ENCODE measurements at places on chromosomes 2 and 18. TPM values are rescaled to one million over a fixed set of nuclear protein-coding genes. Genes with fewer than 3 reads are reported as not detected.

IL36G gene
- total RNA-seq, result not detected

DNA sequence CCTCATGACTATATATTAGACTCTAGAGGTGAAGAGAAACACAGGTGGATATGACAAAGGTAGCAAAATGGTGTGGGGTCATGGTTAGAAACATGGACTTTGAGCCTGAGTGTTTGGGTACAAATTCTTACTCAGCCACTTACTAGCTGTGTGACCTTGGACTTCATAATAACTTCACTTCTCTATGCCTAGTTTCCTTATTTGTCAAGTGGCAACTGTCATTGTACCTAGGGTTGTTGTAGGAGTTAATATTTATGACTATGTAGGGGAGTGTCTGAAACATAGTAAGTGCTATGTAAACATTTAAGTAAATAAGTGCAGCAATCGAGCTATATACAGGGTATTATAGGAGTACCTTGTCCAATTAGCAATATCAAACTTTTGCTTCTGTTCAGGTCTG is 49.7 kb upstream of the RAPH1 start:
- no peak for DNase-seq

DNA sequence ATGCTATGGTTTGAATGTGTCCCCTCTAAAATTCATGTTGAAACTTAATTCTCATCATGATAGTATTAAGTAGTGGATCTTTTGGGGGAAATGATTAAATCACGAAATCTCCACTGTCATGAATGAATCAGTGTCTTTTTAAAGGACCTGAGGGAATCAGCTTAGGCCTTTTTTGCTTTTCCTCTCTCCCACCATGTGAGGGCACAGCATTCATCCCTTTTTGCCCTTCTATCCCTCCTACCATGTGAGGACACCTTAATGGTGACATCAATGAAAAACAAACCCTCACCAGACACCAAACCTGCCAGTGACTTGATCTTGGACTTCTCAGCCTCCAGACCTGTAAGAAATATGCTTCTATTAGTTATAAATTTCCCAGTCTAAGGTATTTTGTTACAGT is 247.1 kb upstream of the UBE2E3 start:
- DNase-seq, result no peak

DNA sequence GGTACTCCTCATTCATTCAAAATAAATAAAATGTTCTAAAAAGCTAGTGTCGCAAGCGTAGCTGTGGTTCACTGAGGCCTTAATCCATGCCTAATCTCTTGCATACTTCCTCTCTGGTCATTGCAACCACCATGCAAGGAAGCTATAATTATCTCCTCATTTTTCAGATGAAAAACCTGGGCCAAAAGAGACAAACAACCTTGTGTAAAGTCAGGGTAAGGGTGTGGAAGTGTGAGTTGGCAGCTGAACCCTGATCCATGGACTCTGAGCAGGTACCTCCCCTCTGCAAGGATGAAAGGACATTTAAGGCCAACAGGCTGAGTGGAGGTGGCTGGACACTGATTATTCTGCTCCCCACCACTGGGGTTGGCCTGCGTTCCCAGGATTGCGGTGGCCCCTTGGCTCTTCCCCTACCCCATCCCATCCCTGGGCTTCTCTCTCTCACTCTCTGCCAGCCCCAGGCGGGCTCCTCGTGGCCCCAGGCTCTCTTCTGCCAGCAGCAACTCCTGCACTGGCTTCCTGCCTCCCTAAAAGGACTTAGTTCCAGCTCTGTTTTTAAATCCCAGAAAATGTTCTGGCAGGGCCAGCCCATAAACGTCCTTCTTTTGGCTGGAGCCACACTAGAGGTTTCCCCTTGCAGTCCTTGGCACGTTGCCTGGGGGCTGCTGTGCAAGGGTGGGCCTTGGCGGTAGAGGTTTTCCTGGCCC is 72.0 kb upstream of the AFF3 start:
- no peak for DNase-seq

GPR155 gene
- total RNA-seq, result 2.1 TPM

GRCh38 chr2:133609664-133610063 is 41.4 kb upstream of the NCKAP5 start:
- no peak for DNase-seq

LRP1B gene
- 0.54 TPM for total RNA-seq

LBX2 gene
- 9.6 TPM for total RNA-seq
